ENCODE measurements at places on chromosomes 4 and X. TPM values are rescaled to one million over a fixed set of nuclear protein-coding genes. Genes with fewer than 3 reads are reported as not detected.

Gene TDO2
- total RNA-seq: not detected

Gene DCAF4L1
- total RNA-seq: not detected

Gene TCEAL7
- 10.0 TPM for total RNA-seq

Gene NDST4
- not detected for total RNA-seq

Gene RPS6KA3
- 24.6 TPM for total RNA-seq

Gene SPOCK3
- not detected for total RNA-seq

Gene SPIN2A
- 1.4 TPM for total RNA-seq

Gene USP26
- total RNA-seq: not detected

Gene CTBP1
- total RNA-seq: 141 TPM

Gene NEIL3
- total RNA-seq: 2.0 TPM

Gene HSFX2
- 0.68 TPM for total RNA-seq

Gene CXCL10
- not detected for total RNA-seq

Gene TMEM154
- 2.3 TPM for total RNA-seq

Gene EFHC2
- 0.12 TPM for total RNA-seq

Gene LYAR
- 12.4 TPM for total RNA-seq

Gene NAT8L
- total RNA-seq: 0.23 TPM

Gene CRMP1
- total RNA-seq: 2.5 TPM

Gene MSL3
- total RNA-seq: 23.5 TPM

Gene CSN1S1
- not detected for total RNA-seq

Gene CSAG2
- total RNA-seq: not detected

Gene ASB9
- 0.17 TPM for total RNA-seq

Gene NLGN3
- total RNA-seq: 1.6 TPM

Gene F8A2
- not detected for total RNA-seq

Gene CFAP47
- not detected for total RNA-seq

Gene RTL5
- total RNA-seq: 7.1 TPM

Measured in pericardium fibroblast (primary cell).